ENCODE measurements at places on chromosomes 4 and X. TPM values are rescaled to one million over a fixed set of nuclear protein-coding genes. Genes with fewer than 3 reads are reported as not detected.

DCHS2 gene
- 0.43 TPM for total RNA-seq

SPARCL1 gene
- not detected for total RNA-seq

CXCL1 gene
- not detected for total RNA-seq

RBM3 gene
- 130 TPM for total RNA-seq

DNA sequence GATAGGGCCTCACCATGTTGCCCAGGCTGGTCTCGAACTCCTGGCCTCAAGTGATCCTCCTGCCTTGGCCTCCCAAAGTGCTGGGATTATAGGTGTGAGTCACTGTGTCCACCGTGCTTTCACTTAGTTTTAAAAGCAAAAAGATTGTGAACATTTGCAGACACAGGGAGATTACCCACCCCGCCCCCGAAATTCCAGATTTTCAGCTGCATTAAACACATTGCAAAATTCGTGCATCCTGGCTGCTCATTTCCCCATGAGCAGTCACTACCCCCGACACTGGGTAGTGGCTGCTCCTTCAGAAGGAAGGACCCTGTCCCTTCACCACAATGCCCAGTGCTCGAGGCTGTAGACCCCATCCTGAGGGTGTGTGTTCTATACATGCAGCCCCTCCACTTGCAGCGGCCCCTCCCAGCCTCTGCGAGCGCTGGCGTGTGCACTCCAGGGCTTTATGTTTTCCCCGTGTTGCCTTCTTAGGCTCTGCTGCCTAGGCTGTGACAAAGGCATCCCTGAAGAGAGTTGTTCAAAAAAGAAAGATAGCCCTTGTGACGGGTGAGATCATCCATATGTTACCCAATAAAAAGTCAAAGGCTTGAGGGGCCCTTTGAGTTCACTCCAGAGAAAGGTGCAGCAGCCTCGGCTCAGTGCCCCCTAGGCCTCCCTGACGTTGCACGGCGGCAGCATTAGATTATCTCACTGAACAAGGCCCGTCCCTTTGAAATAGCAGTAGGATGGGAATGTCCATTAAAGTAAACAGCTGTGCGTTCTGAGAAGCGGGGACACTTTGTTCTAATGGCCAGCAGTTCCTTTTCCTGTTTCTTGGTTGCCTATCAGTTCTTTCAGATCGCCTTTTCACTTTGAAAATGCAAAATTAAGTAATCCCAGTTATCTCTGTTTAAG lies 71.6 kb downstream of the SHROOM2 start:
- H3K27ac ChIP-seq: no peak overlapping the region
- H3K27me3 ChIP-seq: no peaks in the 10 kb centered on the region
- DNase-seq: no peak
- no peak overlapping the region for H3K4me3 ChIP-seq
- no peaks in the 10 kb centered on the region for H3K36me3 ChIP-seq

DNA sequence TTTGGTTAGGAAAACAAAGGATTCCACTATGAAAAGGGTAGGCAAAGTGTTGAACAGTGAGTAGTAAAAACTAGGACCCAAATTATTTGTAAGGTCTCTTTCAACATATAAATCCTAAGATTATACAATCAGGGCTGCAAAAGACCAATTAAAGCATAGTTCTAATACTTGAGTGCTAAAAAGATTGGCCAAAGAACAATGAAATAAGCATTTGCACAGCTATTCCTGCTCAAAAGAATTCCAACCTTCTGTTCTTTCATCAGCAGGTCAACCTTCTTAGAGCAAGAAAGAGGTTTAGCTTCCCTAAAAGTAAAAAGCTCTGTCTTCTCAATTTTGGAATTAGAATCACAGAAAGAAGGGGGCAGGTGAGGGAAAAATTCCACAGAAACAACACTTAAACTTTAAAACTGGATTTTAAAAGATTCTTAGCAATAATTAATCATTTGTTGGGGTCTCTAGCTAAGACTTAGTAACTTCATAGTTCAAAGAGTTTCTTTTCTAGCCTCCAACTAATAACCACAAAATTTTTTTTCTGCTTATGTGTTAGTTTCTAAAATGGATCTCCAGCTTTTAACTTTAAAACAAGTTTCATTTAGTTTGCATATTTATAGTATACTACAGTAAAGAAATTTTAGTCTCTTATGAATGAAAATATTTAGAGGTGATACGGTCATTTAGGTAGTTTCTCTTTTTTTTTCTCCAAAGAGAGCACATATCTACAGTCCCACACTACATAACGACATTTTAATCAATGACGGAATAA lies 16.3 kb downstream of the TSPAN5 start:
- H3K36me3 ChIP-seq: no peaks in the 10 kb centered on the region
- H3K27me3 ChIP-seq: no peaks in the 10 kb centered on the region
- H3K4me1 ChIP-seq: peaks cover 17% of the 10 kb centered on the region
- H3K27ac ChIP-seq: peak overlapping the region; percentile 3

DNA sequence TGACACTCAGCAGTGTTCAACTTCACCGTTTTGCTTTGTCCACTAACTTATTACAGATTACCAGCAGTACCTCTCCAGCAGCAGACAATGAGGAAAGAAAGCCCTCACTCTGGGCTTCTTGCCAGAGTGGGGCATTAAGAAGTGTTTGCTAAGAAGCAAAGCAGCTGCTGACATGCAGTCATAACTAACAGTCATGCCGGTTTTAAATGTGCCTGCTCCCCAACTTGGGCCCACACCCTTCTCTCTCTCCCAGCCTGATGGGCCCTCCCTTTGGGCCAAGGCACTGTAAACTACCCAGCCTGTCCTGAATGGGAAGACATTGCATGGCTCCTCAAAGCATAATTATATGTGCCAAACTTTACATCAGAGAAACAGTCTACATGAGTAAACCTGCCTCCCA lies 54.6 kb upstream of the HHIP start:
- H3K36me3 ChIP-seq: no peaks in the 10 kb centered on the region
- no peak overlapping the region for H3K27ac ChIP-seq
- no peak for DNase-seq
- H3K27me3 ChIP-seq: no peaks in the 10 kb centered on the region
- H3K4me1 ChIP-seq: no peaks in the 10 kb centered on the region

- no peak overlapping the region for H3K4me3 ChIP-seq
- H3K27me3 ChIP-seq: no peaks in the 10 kb centered on the region
- H3K4me1 ChIP-seq: peaks cover 15% of the 10 kb centered on the region
- no peaks in the 10 kb centered on the region for H3K36me3 ChIP-seq
- no peak for DNase-seq
These were observed 7.4 kb downstream of the DMP1 start for GRCh38 chr4:87657525-87657924.

DNA sequence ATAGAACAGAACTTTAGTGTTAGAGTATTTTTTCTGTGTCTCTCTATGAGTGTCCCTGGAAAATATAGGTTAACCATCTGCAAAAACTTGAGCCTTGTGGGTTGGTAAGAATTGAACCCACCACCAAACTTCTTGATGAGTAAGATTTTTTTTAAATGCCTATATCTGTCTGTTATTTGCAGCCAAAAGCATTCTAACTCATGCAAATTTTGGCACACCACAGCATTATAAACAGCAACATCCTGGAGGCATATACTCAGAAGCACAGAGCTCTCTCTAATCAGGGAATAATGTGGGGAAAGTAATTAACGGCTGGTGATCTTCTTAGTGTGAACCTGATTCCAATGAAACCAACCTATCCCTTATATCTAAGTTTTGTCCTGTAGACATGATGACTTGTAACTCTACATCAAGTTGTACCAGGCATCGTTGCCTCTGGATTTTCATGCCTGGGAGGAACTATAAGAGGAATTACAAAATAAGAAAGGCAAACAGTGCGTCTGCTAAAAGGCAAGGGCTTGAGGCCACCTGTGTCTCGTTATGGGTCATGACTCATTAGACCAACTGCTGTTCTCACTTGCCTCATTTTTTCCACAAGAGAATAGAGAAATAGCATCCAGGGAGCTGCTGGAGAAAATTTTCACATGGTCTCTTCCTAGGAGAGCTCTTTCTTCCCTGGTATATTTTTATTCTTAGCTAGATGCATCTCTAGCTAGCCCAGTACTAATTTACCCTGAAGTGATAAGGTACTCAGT lies 202.4 kb downstream of the CHIC2 start:
- H3K27me3 ChIP-seq: no peaks in the 10 kb centered on the region
- DNase-seq: no peak
- H3K36me3 ChIP-seq: no peaks in the 10 kb centered on the region
- peaks cover 4% of the 10 kb centered on the region for H3K4me1 ChIP-seq

DNA sequence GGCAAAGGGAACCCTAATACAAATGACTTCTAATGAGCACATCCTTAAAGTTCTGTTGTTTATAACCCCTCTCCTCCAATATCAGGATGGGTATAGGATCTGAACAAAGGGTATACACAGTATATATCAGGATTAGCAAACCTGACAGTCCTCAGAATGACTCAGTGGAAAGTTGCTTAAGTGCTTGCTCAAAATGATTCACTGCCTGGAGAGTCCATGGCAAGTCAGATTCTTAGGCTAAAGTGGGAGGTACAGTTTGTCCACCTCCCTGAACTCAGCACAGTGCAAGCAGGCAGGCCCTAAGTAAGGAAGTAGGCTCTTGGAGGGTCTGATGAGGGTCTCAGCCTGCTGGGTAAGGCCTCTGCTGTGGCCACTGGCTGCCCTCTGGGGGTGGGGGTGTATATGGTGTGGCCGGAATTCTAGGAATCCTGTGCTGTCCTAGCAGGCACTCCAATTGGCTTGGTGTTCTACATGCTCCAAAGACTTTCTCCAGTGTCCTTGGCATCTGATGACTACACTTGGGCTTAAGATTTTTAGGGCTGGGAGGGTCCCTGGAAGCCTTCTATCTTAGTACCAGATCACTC lies 54.3 kb downstream of the CHRDL1 start:
- no peak overlapping the region for H3K27ac ChIP-seq
- no peaks in the 10 kb centered on the region for H3K4me1 ChIP-seq
- no peak overlapping the region for H3K4me3 ChIP-seq
- H3K36me3 ChIP-seq: no peaks in the 10 kb centered on the region
- no peak for DNase-seq

DNA sequence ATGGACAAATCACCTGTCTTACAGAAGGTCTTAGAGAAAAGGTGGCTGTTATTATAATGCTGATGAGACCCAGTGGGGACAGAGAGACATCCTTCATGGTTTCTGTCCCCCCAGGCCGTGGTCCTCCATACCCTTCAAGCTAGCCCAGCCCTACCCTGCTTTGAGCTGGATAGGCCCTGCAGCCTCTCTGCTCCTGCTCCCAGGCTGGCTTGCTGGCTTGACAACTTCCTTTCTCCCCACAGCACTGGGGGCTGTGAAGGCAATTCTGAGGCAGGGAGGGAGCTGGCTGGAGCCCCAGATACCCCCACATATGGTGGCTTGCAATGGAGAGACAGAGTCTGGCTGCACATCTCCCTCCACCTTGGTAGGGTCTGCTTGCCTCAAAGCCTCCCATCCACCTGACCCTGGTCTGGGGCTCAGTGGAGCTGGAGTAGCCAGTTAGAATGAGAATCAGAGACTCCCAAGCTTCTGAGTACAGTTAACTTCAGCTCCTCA lies 118.2 kb downstream of the PJA1 start:
- no peaks in the 10 kb centered on the region for H3K4me1 ChIP-seq
- H3K36me3 ChIP-seq: no peaks in the 10 kb centered on the region
- H3K27ac ChIP-seq: no peak overlapping the region

DNA sequence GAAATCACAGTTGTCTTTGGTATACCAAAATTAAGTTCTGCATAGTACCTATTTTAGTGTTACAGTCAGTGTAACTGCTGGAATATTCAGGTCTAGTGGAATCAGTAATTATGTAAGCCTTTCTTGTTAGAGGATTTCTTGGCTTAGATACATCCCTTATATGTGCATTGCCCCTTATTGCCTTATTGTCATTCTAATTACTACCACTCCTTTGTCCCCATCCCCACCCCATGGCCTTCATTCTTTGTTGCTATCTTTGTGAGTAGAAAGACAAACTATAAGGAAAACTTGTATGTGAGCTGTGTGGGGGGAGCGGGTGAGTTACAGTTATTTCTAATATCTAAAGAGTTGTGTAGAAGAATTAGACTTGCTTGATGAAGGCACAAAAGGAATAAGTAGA lies 36.9 kb upstream of the RPA4 start:
- H3K4me1 ChIP-seq: peaks cover 8% of the 10 kb centered on the region
- no peaks in the 10 kb centered on the region for H3K27me3 ChIP-seq
- H3K27ac ChIP-seq: no peak overlapping the region

- no peaks in the 10 kb centered on the region for H3K4me1 ChIP-seq
- H3K4me3 ChIP-seq: no peak overlapping the region
- H3K27me3 ChIP-seq: no peaks in the 10 kb centered on the region
- H3K27ac ChIP-seq: no peak overlapping the region
- DNase-seq: no peak
These were observed 21.1 kb upstream of the MAP7D3 start for GRCh38 chrX:136272325-136272724.

GRCh38 chrX:14690553-14690952 lies 161.2 kb downstream of the GLRA2 start:
- H3K36me3 ChIP-seq: no peaks in the 10 kb centered on the region
- DNase-seq: no peak
- H3K27me3 ChIP-seq: no peaks in the 10 kb centered on the region
- no peaks in the 10 kb centered on the region for H3K4me1 ChIP-seq
- no peak overlapping the region for H3K4me3 ChIP-seq
- H3K27ac ChIP-seq: no peak overlapping the region
